Esophagus squamous epithelium (tissue), 5 donors: ENCODE measurements at places on chromosomes 1 and 21.

- no peak for DNase-seq
These were observed 112.8 kb downstream of the MRPS6 start for GRCh38 chr21:34186109-34186719.

DNA sequence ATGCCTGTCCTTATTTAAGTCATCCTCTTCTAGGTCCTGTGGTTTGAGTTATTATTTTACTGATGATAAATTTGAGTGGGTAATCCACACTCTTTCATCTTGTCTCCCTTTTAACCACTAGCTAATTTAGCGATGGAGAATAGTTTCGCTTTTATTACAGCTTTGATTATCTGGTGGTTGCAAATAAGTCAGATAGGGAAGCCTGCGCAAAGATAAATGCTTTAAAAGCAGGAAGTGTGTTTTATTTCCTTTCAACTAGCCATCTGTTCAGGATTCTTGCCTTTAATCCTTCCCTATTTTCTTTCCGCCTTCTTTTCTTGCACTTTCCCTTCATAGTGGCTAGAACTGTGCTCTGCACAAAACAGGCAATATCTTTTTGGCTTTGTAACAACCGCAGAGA is 129.0 kb downstream of the TGFB2 start:
- DNase-seq: no peak

DNA sequence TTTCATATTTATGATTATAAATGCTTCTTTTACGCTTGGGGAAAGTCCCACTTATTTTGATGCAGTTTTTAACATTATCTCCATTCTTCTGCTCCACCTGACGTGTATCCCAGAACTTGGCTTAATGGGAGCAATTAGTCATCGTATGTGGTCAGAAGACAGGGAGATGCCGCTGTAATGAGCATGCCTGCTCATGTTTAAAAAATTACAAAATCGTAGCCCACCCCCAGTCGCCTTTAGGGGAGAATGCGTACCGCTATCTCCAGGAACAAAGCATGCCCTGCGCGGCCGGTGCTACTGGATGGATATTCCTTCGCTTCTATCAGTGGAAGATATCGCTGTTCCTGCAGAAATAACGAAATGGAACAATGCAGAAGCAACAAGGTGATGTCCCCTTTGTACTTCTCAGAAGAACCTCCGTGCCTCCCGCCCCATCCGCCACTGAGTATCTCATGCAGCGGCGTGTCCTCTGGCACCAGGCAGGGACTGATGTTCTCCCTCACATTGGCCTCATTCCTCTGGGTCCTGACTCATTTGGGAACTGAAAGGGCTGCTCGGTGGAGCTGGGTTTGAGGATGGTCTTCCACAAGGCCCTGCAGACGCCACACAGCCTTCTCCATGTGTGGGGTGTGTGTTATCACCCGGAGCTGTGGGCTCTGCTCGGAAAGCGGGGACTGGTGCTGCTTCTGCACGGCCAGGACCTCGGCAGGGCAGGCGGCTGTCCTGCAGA is 116.3 kb upstream of the COL6A1 start:
- DNase-seq: no peak

DNA sequence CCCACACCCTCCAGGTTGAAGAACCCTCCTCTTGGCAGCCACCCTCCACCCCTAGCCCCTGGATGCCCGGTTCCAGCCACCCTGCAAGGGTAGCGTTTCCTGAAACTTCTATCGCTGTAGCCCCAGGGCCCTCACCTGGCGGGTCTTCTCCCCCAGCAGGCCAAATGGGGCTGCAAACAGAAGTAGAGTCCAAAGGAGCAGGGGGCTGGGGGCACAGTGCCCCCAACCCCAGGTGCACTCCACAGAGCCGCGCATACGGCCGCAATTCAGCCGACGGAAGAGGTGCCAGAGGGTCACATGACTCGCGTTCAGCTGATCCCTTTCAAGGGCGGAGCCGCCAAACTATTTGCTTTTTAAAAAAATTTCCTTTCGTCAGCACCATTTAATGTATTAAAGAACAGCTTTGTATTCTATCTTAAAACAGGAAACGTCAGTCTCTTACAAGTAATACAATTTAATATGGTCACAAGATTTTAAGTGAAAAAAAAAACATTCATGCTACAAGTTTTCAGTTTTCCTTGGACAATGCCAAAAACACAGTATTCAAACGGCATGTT is at the start of gene GLMP:
GLMP (minus strand) TSS at position 289 of the 557 bp plus-strand sequence; CDS start at position 255, 34 bp downstream.
- no peak for DNase-seq

- no peak for DNase-seq
These were observed 699 bp upstream of the NES start for GRCh38 chr1:156677616-156678596.

DNA sequence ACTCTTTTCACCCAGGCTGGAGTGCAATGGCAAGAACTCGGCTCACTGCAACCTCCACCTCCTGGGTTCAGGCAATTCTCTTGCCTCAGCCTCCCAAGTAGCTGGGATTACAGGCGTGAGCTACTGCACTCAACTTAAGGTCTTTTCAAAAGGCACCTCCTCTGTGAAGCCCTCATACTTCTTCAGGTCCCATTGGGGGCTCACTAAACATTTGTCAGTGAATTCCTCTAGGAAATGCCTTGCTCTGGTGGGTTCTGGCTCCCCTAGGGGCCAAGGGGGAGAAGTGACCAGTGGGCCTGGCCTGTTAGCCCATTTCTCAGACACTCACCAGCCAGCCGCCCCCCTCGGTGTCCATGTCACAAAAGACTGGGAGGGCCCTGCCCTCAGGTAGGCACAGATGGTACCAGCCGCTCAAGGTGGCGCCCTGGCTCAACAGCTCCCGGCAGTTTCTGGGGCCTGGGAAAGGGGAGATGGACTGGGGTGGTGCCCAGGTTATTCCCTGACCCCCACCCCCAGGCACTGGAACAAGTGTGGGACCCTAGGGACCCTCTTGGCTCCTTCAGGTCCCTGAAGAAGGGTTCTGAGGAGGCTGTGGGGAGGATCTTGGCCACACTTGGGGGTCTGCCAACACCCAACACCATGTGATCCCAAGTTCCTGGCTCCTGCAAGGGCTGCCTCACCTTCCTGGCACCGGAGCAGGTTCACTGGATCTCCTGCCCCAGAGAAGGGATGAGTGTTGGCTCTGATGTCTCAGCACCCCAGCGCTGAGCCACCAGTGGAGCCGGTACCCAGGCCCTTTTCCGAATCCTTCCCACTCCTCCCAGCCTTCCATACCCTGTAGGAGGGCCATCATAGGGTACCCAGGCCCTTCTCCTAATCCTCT is 1.6 kb downstream of the FCN3 start:
- DNase-seq: no peak

DNA sequence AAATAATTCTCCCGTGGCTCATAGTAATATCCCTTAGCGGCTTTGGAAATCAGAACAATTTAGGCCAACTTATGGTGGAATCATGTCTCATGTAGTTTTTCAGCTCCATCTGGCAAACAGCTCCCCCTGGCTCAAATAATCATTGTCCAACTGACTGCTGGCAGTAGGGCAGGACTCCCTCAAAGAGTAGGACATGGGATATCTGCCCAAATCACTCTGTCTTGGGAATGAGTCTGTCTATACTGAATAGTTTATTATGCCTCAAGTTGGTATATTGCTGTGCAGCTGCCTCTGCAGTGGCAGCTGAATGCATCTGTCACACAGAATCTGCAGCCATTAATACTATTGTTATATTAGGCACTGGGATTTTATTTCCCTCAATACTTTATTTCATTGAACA is 255.7 kb downstream of the COL11A1 start:
- no peak for DNase-seq

- DNase-seq: no peak
These were observed 14.0 kb downstream of the SLC37A1 start for GRCh38 chr21:42527489-42528158.

- no peak for DNase-seq
These were observed 117.0 kb upstream of the NFIA start for GRCh38 chr1:60965280-60965854.

DNA sequence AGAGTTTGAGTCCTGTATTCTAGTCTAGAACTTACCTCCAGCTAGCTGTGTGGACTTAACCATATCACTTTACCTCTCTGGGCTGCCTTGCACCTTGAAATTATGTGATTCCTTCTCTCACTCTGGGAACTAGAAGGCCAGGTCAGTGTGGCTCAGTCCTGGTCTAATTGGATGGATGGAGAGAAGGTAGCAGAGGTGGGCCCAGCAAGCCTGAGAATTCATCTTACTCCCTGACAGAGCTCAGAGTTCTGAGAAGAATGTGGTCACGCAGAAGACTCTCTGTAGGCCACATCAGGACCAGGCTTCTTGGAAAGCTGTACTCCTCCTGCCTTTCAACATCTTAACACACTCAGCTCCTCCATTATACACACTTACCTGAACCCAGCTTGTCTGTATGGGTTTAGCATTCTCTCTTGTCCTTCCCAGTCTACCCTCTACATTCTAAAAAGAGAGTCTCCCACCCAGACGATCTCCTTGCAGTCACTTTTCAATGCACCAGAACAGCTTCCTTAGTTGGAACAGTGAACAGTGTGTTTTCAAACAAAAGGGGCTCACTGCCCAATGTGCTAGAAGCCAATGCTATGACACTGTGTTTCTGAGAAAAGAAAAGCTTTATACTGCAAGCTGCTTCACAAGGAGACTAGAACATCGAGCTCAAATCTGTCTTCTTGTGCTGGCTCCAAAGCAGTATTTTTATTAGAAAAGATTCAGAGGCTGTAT is 60.5 kb downstream of the CAPN9 start:
- DNase-seq: no peak

GRCh38 chr1:193489191-193489590 is 302.8 kb upstream of the B3GALT2 start:
- no peak for DNase-seq

DNA sequence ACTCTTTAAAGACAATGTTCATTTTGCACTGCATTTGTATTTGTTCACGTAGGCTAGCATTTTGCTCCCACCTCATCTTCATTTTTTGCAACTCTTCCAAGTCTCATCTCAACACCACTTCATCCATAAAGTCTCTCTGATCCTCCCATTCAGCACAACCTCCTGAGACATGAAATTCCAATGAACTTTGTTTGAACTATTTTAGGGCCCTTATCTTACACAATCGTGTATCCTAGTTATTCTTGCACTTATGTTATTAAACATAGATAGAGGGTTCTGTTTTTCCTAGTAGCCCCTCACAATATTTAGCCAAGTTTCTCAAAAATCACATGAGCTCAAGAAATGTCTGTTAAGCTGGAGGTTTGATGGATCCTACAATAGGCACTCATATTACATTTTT is 500.5 kb upstream of the ADAMTS5 start:
- DNase-seq: no peak
